Activated gamma-delta T cell treated with Interleukin-2 at 50 U/mL for 16 hours (primary cell): ENCODE measurements at places on chromosomes 3 and 15.

- no peak for DNase-seq
Measured at GRCh38 chr15:69105451-69105985, 54.9 kb upstream of the GLCE start.

DNA sequence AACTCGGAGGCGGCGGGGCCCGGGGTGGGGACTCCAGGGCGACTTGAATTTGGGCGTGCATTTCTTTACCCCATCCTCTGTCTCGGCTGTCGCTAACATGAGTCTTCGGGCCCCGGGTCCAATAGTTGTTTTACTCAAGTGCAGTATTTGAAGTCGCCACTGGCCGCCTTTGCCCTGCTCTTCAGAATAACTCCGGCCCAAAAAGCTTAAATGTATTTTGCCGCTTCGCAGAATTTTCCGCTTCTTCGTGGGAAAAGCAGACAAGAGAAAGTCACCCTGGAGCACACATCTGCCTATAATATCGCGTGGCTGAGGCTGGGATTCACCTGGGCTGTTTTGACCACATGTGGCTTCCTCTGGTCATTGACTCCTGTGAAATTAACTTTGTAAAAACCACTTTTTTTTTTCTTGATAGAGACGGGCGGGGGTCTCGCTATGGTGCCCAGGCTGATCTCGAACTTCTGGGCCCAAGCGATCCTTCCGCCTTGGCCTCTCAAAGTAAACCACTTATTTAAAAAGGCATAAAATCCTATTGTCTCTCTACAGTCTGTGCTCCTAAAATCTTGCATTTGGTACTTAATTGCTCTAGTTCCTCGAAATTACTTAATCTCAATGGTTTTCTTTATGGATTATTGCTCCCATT is 676 bp downstream of the CNOT10 start:
- no peak for DNase-seq

- DNase-seq = no peak
Measured at GRCh38 chr15:75966073-75966472, 46.2 kb downstream of the NRG4 start.

GRCh38 chr15:35254062-35254461 is 169.0 kb upstream of the NANOGP8 start:
- DNase-seq = no peak
